ENCODE measurements at places on chromosomes 4 and X.

DNA sequence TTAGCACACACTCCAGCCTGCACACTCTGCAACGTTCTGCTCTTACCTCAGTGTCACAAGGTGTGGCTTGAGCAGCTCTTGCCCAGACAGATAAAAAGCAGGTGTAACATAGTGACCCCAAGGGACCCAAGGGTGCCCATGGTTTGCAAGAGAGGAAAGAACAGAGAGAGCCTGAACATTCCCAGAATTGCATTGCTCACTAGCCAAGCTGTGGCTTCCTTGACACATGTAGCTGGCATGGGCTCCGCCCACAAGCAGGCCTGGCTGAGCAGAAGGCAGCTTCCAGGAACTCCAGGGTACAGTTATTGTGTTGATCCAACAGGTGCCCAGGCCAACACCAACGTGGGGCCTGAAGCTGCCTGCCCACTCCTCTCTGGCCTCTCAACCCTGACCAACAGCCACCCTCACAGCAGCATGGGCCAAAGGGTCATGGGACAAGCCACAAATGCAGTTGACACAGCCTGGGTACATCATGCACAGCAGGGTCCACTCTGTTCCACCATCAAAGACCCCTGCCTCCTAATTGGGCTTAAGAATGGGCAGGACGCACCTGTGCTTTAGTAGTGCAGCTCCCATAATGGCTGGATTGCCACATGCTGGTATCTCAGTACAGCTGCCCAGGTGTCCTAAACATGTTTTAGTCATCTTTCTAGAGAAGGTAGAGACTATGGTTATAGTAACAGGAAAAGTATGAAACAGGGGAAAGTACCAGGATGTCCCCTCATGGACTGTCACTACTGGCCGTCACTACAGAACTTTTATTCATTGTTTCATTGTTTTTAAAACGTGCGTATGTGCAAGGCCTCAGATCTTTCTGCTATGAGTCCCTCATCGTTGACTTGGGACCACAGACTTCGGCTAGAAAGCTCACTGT lies 73.7 kb upstream of the ACSL1 start:
- peak; percentile 61 for DNase-seq

DNA sequence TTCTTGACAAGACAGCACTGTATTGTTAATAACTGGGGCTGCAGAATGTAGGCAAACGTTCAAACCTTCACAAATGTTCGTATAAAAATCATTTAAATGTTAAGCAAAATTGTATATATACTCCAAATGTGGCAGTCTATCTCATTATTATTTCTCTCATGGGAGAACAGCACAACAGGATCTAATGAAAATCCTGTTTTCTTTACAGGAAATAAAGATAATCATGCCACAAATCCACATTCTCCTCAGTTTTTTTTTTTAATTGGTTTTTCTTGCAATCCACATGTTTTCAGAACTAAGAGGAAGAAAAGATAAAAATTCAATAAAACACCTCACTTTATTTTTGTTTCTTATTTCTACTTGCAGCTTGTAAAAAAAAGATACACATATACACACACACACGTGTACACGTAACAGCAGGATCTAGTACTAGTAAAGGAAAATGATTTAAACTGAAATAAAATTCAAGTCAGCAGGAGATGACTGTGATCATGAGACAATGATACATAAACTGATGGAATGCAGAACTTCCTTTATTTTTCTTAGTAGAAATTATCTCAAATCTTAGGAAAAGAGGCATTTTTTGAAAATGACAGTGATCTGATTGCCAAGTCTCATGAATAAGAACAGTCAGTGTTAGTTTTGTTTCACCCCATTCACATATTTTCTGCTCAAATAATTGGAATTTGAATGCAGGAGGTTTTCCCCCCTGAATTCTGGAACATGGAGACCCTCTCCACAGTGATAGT lies 11.3 kb downstream of the APBB2 start:
- DNase-seq = peak; percentile 65

DNA sequence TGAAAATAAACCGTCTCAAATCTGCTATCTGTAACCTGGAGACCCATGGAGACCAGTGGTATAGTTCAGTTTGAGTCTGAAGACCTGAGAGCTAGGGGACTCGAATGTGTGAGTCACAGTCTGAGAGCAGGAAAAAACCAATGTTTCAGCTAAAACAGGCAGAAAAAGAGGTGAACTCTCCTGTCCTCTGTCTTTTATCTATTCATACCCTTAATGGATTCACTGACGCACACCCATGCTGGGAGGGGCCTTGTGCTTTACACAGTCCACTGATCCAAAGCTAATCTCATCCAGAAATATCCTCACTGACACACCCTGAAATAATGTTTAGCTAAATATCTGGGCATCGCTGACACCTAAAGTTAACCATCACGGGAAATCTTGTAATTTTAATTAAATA lies 297.9 kb downstream of the GPM6A start:
- no peak for DNase-seq

- DNase-seq = no peak
Measured at GRCh38 chr4:183434666-183435190, 9.7 kb upstream of the CDKN2AIP start.

DNA sequence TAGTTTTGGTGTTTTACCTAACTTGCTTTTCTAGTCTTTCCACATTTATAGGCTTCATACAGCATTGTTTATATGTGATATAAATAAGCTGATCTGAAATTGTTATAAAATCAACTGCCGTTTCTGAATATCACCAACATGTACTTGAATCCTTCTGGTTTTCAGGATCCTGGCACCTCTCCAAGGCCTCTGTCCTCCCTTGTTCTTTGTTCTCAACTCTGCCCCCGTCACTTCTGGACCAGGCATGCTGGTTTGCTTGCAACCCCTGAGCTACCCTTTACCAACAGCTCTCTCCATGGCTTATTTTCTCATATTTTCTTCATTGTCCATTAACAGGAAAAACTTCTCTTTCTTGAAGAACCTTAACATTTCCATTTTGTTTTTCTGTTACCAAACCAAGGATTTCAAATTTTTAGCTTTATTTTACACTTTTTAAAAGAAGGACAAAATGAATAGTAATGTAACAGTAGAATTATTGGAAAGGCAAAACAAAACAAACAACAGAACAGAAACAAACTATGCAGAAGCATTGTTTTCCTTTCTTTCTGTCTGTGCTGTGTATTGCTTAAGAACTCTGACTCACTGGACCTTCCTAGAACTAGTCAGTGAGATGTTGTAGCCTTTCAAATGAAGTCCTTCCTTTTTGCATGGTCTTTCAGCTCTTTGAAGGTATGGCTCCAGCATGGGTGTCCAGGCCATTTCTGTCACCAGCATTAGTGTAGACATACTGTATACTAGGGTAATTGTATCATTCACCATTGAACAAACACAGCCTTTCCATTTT lies 44.8 kb downstream of the BANK1 start:
- DNase-seq = peak; percentile 80

DNA sequence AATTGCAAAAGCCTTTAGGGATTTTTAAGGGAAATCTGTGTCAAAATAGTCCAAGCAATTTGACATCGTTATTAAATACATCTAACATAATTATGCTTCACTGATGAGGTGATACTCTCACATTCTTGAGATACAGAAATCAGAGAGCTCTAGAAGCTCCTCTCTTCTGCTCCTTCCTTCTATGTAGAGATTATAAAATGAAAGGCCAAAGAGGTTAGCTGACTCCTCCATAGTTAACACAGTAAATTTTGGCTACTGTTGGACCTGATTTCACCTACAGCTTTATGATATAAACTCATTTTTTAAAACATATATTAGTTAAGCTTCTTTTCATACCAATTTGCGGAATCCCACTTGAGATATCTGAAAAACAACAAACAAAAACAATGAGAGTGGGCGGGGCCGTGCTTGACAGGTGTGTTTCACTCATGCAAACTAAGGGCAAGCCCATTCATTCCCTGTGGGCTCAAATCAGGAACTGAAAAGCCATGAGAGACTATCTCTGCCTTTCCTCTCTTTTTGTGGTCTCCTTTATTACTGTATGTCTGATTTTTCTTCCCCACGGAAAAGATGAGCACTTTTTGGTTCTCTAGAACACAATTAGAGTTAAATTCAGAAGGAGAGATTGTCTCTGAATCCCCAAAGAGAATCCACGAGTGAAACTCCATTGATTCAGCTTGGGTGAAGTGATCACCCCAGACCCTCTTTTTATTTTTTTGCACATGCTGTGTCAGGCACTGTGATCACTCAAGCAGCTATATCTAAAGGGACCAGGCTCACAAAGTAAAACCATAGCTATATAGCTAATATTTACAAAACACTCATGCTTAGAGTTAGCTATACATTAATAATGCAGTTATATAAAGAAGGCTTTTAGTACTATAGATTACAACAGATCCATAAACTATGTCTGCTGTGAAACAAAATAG lies 566.3 kb downstream of the IL15 start:
- no peak for DNase-seq

DNA sequence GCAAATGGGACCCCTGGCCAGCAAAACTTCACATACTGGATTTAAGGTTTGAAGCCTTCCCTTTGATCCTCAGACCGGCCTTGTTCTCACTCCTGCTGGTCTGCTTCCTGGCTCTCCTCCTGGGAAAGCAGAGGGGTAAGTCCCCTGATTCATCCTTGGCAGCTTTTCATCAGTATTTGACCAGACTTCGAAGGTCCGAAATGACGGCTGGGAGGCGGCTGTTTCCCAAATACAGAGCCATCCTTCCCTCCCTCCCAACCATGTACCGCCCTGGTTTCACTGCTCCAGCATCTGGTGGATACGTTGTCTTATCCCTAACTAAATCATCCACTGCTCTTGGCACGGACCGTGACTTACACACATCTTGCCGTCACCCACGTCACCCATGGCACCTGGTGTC lies 265.5 kb downstream of the BCOR start:
- DNase-seq = no peak

DNA sequence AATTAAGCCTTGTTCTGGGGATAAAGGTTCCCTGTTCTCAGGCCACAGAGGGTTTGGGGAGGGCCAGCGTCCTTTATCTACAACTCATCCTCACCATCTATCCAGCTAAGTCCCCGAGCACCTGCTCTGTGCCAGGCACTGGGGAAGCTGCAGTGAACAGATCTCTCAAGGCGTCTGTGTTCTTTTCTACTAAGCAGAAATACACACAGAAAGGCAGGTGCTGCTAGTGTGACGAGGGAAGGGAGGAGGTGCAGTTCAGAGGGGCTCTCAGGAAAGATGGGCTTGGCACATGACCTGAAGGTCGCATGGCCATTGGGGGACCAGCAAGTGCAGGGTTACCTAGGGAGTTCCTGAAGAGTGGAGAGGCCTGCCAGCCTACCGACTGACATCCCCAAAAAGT lies 352.2 kb downstream of the NR3C2 start:
- DNase-seq = no peak
